ENCODE measurements at places on chromosomes 6 and 20.

- no peaks in the 10 kb centered on the region for H3K27me3 ChIP-seq
- no peaks in the 10 kb centered on the region for H3K4me1 ChIP-seq
- no peak overlapping the region for H3K27ac ChIP-seq
- ATAC-seq = no peak
Measured at GRCh38 chr6:50330963-50331362, 281.2 kb upstream of the DEFB112 start.

- peaks cover 28% of the 10 kb centered on the region for H3K36me3 ChIP-seq
- no peak for ATAC-seq
- no peak overlapping the region for H3K4me3 ChIP-seq
- H3K4me1 ChIP-seq = no peaks in the 10 kb centered on the region
- H3K27me3 ChIP-seq = no peaks in the 10 kb centered on the region
Measured at GRCh38 chr6:87606199-87606598, 16.3 kb downstream of the ORC3 start.

DNA sequence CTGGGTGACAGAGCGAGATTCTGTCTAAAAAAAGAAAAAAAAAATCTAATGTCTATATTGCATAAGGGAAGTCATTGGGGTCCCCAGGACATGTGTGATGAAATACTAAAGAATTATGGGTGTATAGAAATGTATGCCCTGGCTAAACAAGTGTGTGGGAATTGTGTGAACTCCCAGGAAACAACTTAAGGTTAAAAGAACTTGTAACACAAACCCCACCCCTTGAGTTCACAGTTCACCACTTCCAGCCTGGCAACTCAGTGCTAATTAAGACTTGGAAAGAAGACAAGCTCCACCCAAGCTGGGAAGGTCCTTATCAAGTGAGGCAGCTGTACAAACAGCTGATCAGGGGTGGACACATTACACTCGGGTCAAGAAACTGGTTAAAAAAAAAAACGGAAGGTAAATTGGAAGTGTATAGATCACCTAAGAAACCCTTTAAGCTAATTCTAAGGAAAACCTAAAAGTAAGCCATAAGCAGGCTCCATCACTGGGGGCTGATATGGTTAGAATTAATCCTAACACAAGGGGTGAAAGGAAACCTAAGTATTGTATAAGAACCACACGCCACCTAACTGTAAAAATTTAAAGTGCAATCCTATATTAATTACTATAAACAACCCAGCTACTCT is 25.2 kb downstream of the HLA-A start:
- peaks cover 9% of the 10 kb centered on the region for H3K27me3 ChIP-seq
- ATAC-seq = no peak
- H3K4me1 ChIP-seq = peaks cover 28% of the 10 kb centered on the region
- H3K27ac ChIP-seq = no peak overlapping the region

- ATAC-seq = no peak
- H3K27me3 ChIP-seq = no peaks in the 10 kb centered on the region
- H3K4me1 ChIP-seq = no peaks in the 10 kb centered on the region
- no peak overlapping the region for H3K27ac ChIP-seq
- no peak overlapping the region for H3K4me3 ChIP-seq
Measured at GRCh38 chr6:71388856-71389527, 100.4 kb downstream of the OGFRL1 start.

GRCh38 chr6:138653435-138653834 is 120.1 kb upstream of the CCDC28A start:
- no peak overlapping the region for H3K27ac ChIP-seq
- peaks cover 16% of the 10 kb centered on the region for H3K4me1 ChIP-seq
- H3K36me3 ChIP-seq = no peaks in the 10 kb centered on the region
- H3K4me3 ChIP-seq = no peak overlapping the region

DNA sequence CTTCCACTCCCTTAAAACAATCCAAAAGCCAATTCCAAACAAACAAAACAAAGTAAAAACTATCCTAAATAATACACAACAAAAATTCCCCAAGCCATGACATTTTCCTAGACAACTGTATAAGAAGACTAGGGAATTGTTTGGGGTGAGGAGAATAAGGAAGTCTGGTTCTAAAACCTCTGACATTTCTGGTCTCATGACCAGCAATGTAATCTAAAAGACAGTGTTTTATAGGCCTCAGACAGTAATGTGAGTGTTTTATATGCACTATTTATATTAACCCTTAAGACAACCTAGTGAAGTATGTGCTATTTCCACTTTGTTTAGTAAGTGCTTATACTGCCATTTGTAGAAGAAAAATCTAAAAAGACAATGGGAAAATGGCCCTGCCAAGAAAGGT is 13.0 kb upstream of the RCAN2 start:
- H3K4me1 ChIP-seq = peaks cover 8% of the 10 kb centered on the region
- no peak overlapping the region for H3K27ac ChIP-seq
- H3K36me3 ChIP-seq = no peaks in the 10 kb centered on the region
- H3K27me3 ChIP-seq = no peaks in the 10 kb centered on the region

DNA sequence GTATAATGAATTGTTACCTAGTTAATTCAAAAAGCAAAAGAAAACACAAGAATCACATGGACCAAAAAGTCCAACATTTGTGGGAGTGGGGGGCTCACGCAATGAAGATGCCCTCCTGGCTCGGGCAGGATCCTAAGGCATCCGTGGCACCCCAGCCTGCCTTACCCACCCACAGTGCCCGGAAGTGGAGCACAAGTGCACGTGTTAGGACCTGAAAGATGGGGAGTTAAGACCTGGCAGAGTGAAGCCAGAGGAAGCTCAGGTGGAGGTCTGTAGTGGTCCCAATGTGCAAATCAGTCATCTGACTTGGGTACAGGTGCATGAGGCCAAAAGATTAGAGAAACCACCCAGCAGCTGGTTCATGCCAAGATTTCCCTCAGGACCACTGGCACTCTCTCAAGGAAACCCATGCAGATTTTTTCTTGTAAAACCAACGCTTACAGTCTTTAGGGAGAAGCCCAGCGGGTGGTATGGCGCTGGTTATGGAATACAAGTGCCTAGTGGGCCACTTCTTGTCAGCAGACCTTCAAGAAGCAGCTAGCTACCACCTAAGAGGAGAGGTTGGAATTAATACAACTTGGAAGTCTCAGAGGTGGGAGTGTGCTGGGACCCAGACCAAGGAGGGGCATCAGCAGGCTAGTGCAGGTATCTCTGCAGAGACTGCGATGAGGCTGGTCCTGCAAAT is 42.1 kb downstream of the BFSP1 start:
- no peaks in the 10 kb centered on the region for H3K4me1 ChIP-seq
- H3K27me3 ChIP-seq = no peaks in the 10 kb centered on the region
- H3K36me3 ChIP-seq = no peaks in the 10 kb centered on the region
- no peak overlapping the region for H3K27ac ChIP-seq
- no peak overlapping the region for H3K4me3 ChIP-seq

DNA sequence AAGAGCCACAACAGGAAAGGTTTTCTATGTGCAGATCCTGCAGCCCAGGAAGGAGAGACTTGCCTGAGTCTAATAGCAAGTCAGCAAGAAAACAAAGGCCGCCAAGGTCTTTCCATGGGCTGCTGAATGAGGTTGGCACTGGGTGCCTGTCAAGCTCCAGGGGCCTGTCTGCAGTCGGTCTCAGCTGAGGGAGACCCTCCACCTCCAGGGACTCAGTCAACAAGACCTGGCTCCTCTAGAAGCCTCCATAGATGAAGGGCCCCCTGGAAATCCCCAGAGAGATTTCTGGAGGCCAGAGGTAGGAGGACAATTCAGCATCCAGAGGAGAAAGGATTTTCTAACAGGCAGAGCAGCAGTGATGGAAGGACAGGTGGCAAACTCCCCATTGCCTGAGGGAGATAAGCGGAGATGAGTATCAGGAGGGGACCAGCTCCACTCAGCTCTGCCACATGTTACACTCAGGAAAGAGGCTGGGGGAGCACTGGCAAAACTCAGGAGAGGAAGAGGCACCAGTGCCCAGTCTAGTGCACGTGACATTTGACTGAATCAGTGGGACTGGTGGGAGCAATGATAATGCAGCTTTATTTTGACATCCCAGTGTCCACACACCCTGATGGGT is 33.5 kb upstream of the FKBP1A start:
- peaks cover 6% of the 10 kb centered on the region for H3K36me3 ChIP-seq
- no peak overlapping the region for H3K27ac ChIP-seq
- H3K27me3 ChIP-seq = no peaks in the 10 kb centered on the region
- H3K4me1 ChIP-seq = peaks cover 4% of the 10 kb centered on the region
- ATAC-seq = no peak

- H3K4me1 ChIP-seq = peaks cover 46% of the 10 kb centered on the region
- H3K4me3 ChIP-seq = peak overlapping the region; percentile 56
- no peak overlapping the region for H3K27ac ChIP-seq
- H3K36me3 ChIP-seq = peaks cover 62% of the 10 kb centered on the region
Measured at GRCh38 chr6:36599791-36600209, 5.6 kb downstream of the SRSF3 start.

- H3K4me1 ChIP-seq = peaks cover 15% of the 10 kb centered on the region
- H3K27me3 ChIP-seq = peaks cover 11% of the 10 kb centered on the region
- peak; percentile 76 for ATAC-seq
- H3K27ac ChIP-seq = no peak overlapping the region
Measured at GRCh38 chr6:144310765-144311164, 25.6 kb downstream of the UTRN start.

DNA sequence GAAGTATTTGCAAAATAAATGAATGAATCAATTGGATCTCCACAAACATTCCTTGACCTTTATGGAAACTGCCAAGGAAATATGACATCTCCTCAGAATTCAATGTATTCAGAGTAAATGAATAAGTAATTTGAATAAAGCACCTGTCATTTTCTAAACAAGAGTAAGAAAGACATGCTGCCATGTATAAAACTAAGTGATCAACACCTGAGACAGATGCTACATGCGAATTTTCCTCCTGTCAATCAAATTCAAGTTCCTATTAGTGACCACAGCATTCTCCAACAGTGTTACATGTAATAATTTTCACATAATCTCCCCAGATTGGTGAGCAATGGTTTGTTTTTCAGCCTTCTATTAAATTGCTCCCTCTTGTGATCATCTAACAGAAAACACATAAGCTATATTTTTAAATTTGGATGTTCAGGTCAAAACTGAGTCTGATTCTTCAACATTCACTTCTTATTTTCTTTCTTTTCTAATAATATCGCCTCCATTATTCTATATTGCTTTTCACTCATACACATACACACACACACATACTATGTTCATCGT is 163.2 kb upstream of the RNF217 start:
- no peaks in the 10 kb centered on the region for H3K36me3 ChIP-seq
- no peak for ATAC-seq
- H3K4me3 ChIP-seq = no peak overlapping the region
- H3K27ac ChIP-seq = no peak overlapping the region
- H3K27me3 ChIP-seq = no peaks in the 10 kb centered on the region
- no peaks in the 10 kb centered on the region for H3K4me1 ChIP-seq

GRCh38 chr6:45472382-45472781 is 94.6 kb upstream of the SUPT3H start:
- H3K4me1 ChIP-seq = no peaks in the 10 kb centered on the region
- H3K27ac ChIP-seq = no peak overlapping the region
- no peaks in the 10 kb centered on the region for H3K27me3 ChIP-seq
- H3K4me3 ChIP-seq = no peak overlapping the region
- H3K36me3 ChIP-seq = no peaks in the 10 kb centered on the region
- no peak for ATAC-seq

GRCh38 chr20:37179683-37180524 is 556 bp upstream of the MROH8 start:
- H3K36me3 ChIP-seq = peaks cover 25% of the 10 kb centered on the region
- peaks cover 54% of the 10 kb centered on the region for H3K4me1 ChIP-seq
- ATAC-seq = no peak
- H3K4me3 ChIP-seq = peak overlapping the region; percentile 94
- peak overlapping the region; percentile 99 for H3K27ac ChIP-seq
- no peaks in the 10 kb centered on the region for H3K27me3 ChIP-seq

DNA sequence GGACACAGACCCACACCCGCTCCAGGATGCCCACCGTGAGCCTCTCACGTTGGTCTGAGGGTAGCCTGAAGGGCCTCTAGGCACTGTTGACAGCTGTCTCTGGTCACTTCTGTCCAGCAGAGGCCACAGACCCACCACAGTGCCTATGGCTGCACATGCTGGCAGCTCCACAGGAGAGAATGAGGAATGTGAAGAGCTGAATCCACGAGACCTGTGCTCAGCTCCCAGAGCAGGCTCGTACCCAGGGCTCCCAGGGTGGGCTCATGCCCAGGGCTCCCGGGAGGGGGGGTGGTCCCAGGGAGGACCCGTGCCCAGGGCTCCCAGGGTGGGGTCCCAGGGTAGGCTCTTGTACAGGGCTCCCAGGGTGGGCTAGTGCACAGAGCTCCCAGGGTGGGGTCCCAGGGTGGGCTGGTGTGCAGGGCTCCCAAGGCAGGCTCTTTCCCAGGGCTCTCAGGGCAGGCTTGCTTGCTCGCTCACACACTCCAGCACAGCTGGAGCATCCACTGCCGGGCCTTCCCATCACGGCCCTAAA is 201.0 kb downstream of the SYNDIG1 start:
- H3K4me3 ChIP-seq = no peak overlapping the region
- H3K36me3 ChIP-seq = no peaks in the 10 kb centered on the region
- H3K27me3 ChIP-seq = peaks cover 10% of the 10 kb centered on the region
- H3K4me1 ChIP-seq = peaks cover 7% of the 10 kb centered on the region
- H3K27ac ChIP-seq = no peak overlapping the region

- no peak overlapping the region for H3K27ac ChIP-seq
- H3K27me3 ChIP-seq = peaks cover 9% of the 10 kb centered on the region
- no peaks in the 10 kb centered on the region for H3K36me3 ChIP-seq
- no peak overlapping the region for H3K4me3 ChIP-seq
Measured at GRCh38 chr20:61662226-61662967, 403.3 kb downstream of the TAF4 start.

GRCh38 chr6:37990762-37991525 is 171.4 kb downstream of the ZFAND3 start:
- H3K4me3 ChIP-seq = no peak overlapping the region
- H3K36me3 ChIP-seq = no peaks in the 10 kb centered on the region
- no peaks in the 10 kb centered on the region for H3K27me3 ChIP-seq
- no peak for ATAC-seq
- peaks cover 62% of the 10 kb centered on the region for H3K4me1 ChIP-seq

- H3K27ac ChIP-seq = no peak overlapping the region
- no peaks in the 10 kb centered on the region for H3K27me3 ChIP-seq
- H3K4me3 ChIP-seq = no peak overlapping the region
- no peaks in the 10 kb centered on the region for H3K36me3 ChIP-seq
- no peak for ATAC-seq
- H3K4me1 ChIP-seq = no peaks in the 10 kb centered on the region
Measured at GRCh38 chr6:13044896-13045295, 283.4 kb downstream of the TBC1D7 start.

DNA sequence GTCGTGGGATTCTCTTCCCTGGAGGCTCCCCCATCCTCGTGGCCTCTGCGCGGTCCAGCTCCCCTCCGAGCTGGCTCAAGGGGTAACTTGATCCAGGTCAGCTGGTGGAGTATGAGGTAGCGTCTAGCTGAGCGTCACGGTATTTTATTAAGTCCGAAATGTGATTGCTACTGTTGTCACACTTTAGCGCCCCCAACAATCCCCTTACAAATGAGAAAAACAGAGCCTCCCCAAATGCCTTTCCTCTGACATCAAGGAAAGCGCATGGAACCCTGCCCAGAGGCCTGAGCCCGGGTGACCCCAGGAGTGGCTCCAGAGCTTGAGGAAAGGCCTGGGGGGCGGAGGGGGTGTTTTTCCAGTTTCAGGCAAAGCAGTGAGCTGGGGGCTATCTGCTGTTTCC is 192.4 kb downstream of the ZMYND8 start:
- peaks cover 5% of the 10 kb centered on the region for H3K36me3 ChIP-seq
- H3K4me3 ChIP-seq = no peak overlapping the region
- no peaks in the 10 kb centered on the region for H3K27me3 ChIP-seq
- H3K4me1 ChIP-seq = no peaks in the 10 kb centered on the region
- H3K27ac ChIP-seq = no peak overlapping the region
- ATAC-seq = no peak

Measured in stimulated activated memory B cell treated with anti-CD40 and anti-IgM and Interleukin-4, amounts not matched to agents 10 μg/mL and 1 μg/mL and 100 μg/mL, for 72 hours (primary cell).